ENCODE measurements at places on chromosomes 2 and 18. TPM values are rescaled to one million over a fixed set of nuclear protein-coding genes. Genes with fewer than 3 reads are reported as not detected.
A peak's percentile ranks its signal among the peaks of the same experiment; 100 is the strongest.

The CFC1 gene
- not detected for total RNA-seq

The CD226 gene
- 0.33 TPM for total RNA-seq

The ARHGAP15 gene
- total RNA-seq = not detected

The CTLA4 gene
- total RNA-seq = not detected

The UGT1A5 gene
- total RNA-seq = not detected

The SLC9A2 gene
- total RNA-seq = not detected

The PIEZO2 gene
- total RNA-seq = 6.6 TPM

The SH3YL1 gene
- 28.5 TPM for total RNA-seq

The CRYBA2 gene
- not detected for total RNA-seq

The MXD1 gene
- 8.4 TPM for total RNA-seq

The SPATA3 gene
- total RNA-seq = not detected

The TUBA4A gene
- total RNA-seq = 7.7 TPM

The TMEM37 gene
- total RNA-seq = 2.6 TPM

The ATOH8 gene
- total RNA-seq = 19.0 TPM

The CCL20 gene
- not detected for total RNA-seq

GRCh38 chr2:217875556-217876252 is 127.1 kb downstream of the TNS1 start:
- no peak for DNase-seq

DNA sequence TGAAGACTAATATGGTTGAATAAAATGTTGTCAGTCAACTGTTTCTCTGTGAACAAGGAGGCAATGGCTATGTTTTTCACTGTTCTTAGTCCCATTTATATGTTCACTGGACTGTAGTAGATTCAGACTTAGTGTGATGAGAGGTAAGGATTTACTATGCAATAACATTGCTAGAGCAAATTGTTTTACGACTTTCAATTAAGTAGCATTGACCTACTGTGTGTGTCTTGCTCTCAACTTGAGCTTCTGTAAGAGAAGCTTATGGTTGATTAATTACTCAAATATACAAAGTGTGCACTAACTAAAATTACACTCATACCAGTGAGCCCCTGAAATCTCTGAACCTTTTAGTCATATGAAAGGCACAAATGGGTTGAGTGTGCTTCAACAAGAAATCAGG is 168.6 kb downstream of the RAPGEF4 start:
- no peak for DNase-seq

DNA sequence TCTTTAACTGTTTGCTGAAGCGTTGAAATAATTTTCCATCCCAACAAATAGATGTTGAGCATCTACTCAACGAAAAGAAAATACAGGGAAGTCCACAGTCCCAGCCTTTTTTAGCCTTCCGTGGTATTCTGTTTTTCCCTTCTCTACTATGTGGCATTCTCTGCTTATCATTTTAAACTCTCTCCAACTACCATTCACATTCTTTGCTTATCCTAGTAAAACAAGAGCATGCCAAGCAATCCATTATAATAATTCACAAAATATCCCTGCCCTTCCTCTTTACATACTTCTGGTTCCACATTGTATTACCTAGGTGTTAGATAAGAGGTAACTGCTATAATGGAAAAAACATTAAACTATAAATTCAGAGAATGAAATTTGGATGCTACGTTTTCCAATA is 1.6 kb upstream of the SESTD1 start:
- peak; percentile 32 for DNase-seq

GRCh38 chr18:79545255-79545654 is 134.3 kb upstream of the CTDP1 start:
- DNase-seq = no peak

DNA sequence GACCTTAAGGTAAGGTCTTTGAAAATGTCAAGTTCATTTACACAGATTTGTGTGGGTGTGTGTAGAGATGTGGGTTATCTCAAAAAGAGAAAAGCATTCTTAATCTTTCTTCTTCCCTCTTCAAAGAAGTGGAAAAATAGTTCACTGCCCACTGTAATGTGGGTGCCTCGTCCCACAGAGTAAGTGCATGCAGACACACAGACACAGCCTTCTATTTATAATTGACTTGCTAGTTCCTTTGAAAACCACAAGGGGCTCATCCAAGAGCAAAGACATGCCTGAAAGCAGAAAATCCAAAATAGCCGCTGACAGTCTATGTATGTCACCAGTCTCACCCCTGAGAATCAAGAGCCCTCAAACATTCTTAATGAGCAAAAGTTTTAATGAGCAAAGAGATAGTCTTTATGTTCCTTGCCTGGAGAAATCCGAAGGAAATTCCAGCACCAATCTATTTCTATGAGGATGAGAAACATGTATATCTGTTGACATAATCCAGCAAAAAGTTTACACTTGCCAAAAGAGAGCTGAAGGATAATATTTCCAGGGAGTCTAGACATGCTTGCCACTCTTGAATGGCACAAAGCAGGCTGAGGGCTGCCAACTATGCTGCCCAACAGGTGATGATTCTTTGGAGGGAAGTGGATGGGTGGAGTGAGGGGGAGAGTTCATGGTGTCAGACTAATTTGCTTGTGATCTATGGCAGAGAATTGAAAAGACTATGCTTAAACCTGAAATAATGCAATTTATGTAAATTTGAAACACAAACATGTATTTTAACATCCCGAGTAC is 93.9 kb downstream of the ACVR1 start:
- peak; percentile 45 for DNase-seq

GRCh38 chr2:62243983-62244382 is 48.1 kb downstream of the B3GNT2 start:
- no peak for DNase-seq

DNA sequence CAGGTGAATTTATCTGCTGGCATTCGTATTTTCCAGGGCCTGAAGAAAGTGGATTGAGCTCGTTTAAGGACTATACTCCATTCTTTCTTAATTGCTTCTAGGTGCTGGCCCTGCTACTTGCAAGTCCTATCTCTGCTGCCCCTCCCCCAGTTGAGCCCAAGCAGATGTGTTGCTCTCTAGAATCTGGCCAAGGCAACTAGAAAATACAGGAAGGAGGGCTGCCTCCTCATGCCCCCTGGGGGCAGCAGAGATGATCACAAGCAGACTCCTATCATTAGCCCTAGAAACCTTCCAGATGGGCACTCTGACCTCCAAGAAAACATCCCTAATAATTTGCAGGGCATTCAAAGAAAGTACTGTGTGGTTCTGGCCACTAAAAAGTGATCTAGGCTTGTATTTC is 72.5 kb upstream of the CYP26B1 start:
- no peak for DNase-seq

GRCh38 chr2:160408173-160408958 is 85.2 kb downstream of the RBMS1 start:
- no peak for DNase-seq

DNA sequence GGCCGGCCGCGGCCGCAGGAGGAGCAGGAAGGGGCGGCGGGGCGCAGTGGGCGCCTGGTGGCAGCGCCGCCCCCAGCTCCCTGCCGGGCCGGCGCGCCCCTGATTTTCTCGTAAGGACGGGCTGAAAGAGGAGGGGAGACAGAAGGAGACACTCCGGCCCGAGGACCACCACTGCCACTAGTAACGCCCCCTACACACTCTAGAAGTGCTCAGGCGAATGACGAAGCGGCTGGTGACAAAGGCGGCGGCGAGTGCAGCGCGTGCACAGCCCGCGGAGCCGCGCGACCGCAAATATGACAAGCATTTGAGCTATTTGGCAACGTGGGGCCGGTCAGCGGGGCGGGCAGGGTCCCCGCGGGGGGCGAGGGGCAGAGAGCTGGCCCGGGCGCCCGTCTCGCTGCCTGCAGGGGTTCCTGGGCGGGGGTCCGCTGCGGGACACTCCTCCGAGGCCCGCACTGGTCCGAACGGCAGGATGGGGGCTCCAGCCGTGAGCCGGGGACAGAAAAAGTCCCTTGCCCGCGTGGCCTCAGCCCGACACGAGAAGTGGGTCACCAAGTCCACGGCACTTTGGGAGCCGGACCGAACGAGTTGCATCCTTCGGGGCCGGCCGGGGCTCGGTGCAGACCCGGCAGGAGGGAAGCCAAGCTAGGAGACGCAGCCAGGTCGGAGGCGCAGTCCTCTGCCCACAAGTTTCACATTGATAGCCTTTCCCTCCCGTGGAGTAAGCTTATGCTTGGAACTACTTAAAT is 524 bp upstream of the SERTAD2 start:
- DNase-seq = peak; percentile 73

DNA sequence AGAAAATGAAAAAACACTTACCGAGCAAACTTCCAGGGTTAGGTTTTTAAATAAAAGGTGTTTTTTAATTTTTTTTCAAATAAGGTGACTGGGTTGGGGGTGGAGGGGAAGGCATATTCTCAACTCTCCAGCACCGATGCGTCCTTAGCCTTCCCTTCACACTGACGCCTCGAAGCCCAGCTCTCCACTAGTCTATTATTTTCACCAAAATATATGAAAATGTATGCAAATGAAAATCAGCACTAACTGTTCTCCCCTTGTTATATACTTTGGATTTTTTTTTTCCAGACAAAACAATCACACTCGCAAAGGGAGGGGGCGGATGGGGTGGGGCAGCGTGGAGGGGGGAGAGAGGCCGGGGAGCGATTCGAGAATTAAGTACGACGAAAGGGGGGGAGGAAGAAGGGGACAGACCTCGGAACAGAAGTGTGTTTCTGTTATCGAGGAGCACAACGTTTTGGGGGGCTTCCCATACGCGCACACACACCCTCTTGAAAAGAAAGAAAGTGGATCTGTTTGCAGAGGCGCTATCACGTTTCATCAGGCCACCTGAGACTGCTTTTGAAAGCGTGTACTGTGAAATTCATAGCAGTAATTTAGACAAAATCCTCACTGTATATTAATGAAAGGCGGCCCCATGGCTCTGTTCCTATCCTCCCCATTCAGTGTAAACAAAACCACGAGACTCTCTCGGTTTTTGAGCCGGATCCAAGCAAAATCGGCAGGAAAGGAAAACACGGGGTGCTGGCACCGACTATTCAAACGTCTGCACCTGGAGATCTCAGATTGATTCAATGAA is 2.4 kb upstream of the POU3F3 start:
- no peak for DNase-seq

GRCh38 chr18:2406544-2406943 is 164.8 kb downstream of the METTL4 start:
- peak; percentile 67 for DNase-seq

- no peak for DNase-seq
Measured at GRCh38 chr2:168137510-168138180, 109.8 kb downstream of the STK39 start.

DNA sequence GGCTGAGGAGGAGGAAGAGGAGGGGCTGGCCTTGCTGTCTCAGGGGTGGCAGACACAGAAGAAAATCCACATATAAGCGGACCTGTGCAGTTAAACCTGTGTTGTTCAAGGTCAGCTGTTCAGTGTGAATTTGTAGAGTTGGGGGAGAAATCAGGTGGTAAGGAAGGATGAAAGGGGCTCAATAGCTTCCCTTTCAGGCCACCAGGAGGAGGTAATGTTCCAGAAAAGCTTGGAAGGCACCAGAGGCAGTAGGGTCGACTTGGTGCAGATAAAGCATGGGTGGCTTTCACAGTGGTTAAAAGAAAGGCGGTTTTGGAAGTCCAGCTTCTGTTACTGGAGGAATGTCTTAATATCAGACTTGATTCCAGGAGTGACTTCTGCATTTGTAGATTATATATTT is 167.4 kb downstream of the THSD7B start:
- DNase-seq = no peak

DNA sequence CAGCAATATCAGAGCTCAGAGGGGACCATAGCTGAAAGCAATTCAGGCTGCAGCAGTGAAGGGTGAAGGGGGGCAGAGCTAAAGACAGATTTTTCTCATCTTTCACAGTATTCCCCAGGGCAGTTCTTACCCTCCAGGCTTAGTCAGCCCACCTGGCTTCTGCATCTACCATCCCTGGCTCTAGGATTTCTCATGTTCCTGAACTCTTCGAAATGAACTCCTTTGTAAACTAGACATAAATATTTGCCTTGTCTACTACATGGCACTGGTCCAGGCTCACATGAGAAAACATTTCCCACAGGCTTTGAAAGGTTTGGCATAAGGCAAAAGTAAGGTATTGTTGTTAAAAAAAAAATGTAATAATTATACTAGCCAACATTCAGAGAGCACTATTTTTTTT is 23.6 kb upstream of the NEB start:
- no peak for DNase-seq

- peak; percentile 53 for DNase-seq
Measured at GRCh38 chr2:237324405-237324831, 89.5 kb downstream of the COL6A3 start.

- DNase-seq = peak; percentile 91
Measured at GRCh38 chr2:19235308-19235707, 123.1 kb downstream of the OSR1 start.

DNA sequence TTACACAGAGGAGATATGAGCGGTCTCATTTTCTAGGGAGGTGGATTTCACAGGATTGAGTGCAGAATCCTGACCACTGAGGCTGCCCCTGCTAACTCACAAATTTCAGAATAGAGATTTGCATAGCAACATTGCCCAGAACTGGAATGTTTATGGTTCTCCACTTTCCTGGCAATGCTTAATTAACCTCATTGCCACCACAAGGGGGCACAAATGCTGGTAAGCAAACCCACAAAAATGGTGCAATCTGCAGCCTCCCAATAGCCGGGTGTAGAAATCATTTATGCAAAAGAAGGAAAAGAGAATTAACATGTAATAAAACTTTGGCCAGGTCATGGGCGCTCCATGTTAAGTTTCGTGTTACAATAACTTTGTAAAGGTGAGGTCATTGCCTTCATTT is 112.4 kb downstream of the CYRIA start:
- peak; percentile 15 for DNase-seq

GRCh38 chr2:65430603-65431420 is 1.6 kb downstream of the SPRED2 start:
- peak; percentile 44 for DNase-seq

DNA sequence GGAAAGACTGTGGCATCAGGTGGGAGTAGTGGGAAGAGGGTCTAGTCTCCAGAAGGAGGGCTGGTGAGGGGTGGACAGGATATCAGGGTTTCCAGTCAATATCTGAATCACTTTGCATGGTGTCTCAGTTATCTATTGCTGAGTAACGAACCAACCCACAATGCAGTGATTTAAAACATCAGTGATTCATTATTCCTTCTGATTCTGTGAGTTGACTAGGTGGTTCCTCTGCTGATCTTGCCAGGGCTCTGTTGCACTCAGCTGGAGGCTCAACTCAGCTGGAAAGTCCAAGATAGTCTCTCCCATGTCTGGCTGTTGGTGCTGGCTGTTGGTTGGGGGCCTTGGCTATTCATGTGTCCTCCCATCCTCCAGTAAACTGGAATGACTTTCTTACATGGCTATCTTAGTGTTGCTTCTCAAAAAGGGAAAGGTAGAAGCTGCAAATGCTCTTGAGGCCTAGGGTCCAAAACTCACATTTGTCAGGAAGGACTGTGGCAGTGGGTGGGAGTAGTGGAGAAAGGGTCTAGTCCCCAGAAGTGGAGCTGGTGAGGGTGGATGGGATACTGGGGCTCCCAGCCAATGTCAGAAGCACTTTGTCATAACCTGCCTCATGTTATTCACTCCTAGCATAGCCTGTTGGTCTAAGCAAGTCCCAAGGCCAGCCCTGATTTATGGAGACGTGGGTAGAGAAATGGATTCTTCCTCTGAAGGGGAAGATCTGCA is 13.9 kb downstream of the IL1F10 start:
- no peak for DNase-seq

All from fibroblast of lung (primary cell).